ENCODE measurements at places on chromosomes 13 and 19. TPM values are rescaled to one million over a fixed set of nuclear protein-coding genes. Genes with fewer than 3 reads are reported as not detected.

DNA sequence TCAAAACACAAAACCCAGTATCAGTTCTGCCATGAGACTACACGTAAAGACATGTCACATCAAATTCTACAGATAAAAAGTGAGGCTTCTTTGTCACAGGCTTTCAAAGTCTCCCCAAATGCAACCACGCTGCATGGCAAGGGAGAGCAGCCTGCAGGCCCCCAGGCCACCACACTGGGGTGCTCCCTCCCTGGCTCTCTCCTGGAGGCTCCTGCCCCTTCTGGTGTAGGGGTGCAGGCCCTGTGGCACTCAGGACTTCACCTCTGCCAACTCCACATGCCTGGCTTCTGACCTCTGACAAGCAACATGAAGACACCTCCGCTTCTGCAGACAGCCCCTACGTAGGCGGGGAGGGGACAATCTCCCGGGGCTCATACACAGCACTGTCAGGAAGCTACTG, 14.3 kb downstream of the AKAP8 start:
- DNase-seq = no peak

DNA sequence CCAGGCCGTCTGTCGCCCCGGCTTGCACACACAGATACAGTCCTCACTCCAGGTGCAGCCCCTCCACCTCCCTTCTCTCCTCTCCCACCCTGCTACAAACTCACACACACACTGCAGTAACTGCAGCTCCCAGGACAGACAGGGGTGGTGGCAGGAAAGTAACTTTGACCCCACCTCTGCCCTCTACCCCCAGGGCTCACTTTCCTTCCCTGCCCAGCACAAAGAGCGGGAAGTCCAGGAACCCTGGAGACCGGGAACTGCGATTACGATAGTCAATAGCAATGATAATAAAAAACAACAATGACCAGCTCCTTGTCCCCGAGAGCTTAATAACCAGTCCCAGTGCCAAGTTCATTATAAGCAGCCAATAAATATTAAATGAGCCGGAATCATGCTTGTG, at the start of gene CEACAM20:
Gene CEACAM20 (minus strand): TSS at position 140 of the 400 bp plus-strand sequence. CDS start 166 bp downstream, outside the sequence.
- DNase-seq = no peak

- DNase-seq = no peak
Observed at GRCh38 chr13:28473044-28473443, 21.9 kb downstream of the FLT1 start.

DNA sequence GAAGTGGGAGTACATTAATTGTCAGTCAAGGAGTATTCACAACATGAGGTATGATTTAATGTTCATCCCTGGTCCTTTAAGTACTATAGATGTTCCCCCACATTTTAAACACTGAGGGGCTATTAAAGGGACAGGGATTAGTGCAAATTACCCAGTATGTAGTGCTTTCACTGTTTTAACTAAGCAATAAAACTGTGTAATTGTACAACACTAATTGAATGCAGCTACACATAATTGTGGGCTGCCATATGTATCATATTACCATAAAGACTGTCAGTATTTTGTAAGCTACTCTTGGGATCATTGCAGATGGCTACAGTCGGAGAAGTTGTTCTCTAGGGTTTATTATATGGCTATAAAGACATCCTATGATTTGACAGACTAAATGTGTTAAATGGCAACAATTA, 316.6 kb downstream of the DCLK1 start:
- no peak for DNase-seq

The DIAPH3 gene
- total RNA-seq = 6.7 TPM

DNA sequence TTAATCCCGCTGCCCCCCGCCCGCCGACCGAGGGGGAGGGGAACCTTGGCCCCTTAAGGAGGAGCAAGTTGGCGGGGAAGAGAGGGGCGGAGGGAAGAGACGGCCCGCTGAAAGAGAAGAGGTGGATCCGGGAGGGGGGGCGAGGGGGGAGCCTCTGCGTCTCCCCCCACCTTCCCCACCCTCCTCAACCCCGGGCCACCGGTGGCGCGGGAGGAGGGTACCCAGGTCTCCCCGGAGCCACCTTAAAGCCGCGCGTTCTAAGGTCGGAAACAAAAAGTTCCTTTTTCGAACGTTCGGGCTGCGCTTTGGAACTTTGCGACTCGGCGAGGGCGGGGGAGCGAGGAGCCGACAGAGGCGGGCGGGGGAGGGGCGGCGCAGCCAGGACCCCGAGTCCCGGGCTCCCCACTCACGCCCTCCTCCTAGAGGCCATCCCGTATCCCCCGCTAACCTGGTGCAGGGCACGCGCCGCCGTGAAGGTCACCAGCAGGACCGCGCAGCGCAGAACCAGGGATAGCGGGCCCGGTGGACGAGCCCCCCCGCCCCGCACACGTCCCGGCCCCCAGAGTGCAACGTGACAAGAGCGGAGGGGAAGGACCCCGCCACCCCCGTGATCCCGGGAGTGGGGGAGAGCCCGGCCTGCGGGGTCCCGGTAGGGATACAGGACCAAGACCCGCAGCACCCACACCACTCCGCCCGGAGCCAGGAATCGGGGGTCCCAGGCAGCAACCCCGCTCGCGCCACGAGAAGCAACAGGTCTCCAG, 659 bp downstream of the ERF start:
- DNase-seq = peak; percentile 60

- DNase-seq = no peak
Observed at GRCh38 chr13:27004326-27004725, 167.3 kb downstream of the USP12 start.

The TFPT gene
- total RNA-seq = 37.5 TPM

DNA sequence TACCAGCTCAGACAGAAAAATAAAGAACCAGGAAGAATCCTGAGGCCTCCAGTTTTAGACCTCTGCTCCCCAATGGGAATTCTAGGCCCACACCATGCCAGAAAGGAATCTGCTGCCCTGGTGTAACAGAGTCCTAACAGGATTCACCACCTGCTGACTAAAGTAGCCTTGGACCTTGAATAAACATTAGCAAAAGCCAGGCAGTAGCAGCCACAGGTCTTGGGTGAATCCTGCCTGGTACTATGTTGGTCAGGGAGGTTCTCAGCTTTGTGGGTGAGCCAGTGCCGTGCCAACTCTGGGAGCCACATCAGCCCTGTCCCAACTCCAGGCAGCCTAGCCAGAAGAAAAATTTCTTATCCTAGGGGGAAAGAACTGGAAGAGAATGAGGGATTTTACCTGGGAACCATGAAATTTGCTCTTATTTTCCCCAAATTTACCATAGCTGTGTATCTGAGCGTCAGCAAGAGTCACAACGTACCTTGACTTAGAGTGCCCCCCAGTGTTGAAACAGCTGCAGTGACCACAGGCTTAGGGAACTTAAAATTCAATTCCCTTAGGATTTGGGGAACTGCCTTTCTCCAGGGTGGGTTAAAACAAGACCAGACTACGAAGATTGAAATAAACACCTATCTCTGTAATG, 1895.6 kb upstream of the PRR20A start:
- DNase-seq = no peak
